Nucleus accumbens (tissue), 56 donors: ENCODE measurements at places on chromosomes 12 and 14.

DNA sequence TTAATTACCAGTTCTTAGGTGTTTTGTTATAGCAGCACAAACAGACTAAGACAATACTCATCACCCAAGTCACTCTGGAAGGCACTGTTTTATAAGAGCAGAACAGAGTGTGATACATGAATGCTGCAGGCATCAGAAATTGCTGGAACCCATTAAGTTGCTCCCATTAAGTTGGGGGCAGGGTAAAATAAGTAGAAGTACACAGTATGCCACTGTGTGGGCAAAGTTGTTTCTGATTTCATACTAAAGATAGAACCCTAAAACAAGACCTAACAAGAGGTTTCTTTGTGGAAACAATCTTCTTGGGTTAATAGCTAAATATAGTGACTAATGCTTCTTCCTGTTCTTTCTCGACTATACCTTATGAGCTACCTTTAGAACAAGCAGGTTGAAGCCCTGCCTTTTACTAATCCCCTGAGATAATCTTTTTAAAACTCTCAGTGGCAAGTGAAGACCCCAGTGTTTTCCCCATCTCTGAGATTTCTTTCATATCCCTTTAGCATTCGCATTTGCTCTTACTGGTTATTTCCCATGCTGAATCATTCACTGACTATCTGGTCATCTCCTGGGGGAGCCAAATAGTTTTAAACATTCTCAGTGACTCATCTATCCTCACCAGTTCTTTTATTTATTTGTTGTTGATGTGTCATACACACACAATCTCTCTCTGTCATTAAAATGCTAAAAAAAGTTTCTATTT, 52.3 kb downstream of the SOCS2 start:
- DNase-seq: no peak

GRCh38 chr14:100393906-100394732, 71.0 kb downstream of the SLC25A47 start:
- DNase-seq: no peak

GRCh38 chr12:23055004-23055403, 430.0 kb downstream of the ETNK1 start:
- DNase-seq: no peak

- no peak for DNase-seq
Observed at GRCh38 chr12:29750131-29750927, 33.4 kb downstream of the TMTC1 start.

DNA sequence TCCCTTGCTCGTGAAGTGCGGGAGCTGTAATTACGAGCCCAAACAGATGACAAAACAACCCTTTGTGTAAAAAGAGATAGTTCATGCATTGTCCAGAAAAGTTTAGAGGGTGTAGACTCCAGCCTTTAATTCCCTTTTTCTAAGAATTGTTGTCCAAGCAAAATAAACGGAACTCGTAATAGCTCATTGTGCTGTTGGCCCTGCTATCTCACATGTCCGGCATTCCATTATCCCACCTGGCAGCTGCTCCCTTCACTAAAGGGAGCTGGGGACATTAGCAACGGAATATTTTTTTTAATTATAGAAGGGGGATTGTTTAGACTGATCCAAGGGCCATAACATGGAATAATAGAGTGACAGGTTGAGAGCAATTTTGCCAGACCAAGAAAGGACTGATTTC, 277.5 kb upstream of the TBX3 start:
- no peak for DNase-seq

- DNase-seq: no peak
Observed at GRCh38 chr12:77932216-77932615, 101.5 kb downstream of the NAV3 start.

GRCh38 chr14:96852823-96853422, 55.7 kb downstream of the VRK1 start:
- DNase-seq: no peak

DNA sequence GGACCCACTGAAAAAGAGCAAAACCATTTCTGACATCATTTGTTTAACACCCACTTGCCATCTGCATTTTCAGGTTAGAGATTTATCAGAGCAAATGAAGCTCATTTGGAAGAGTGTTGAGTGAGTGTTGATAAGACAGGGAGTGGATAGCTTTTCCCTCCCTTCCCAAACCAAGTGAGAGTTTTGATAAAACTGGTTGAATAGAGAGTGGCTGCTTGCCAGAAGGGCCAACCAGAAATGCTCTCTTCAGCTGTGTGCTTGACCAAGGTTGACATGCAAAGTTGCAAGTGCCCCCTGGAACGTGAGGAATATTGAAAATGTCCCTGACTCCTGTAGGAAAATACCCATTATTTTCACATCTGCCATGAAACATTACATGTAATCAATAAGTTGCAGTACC, 1487.0 kb upstream of the FLRT2 start:
- DNase-seq: no peak

DNA sequence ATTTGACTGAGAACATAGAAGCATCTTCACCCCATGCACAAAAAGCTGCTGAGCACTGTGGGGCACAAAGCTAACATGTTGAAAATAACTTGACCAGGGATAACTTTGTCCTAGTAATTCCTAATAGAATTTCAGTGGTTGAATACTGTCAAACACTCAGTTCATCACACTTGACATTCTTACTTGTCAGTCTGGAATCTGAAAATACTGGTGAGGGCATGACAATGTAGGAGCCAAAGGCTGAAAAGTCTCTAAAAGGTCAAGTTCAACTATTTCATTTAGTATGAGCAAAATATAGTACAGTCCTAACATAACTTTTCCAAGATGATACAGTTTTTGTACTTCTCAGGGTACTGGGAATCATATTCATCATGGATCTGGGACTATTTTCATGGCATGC, 504.4 kb upstream of the LMO3 start:
- DNase-seq: no peak

DNA sequence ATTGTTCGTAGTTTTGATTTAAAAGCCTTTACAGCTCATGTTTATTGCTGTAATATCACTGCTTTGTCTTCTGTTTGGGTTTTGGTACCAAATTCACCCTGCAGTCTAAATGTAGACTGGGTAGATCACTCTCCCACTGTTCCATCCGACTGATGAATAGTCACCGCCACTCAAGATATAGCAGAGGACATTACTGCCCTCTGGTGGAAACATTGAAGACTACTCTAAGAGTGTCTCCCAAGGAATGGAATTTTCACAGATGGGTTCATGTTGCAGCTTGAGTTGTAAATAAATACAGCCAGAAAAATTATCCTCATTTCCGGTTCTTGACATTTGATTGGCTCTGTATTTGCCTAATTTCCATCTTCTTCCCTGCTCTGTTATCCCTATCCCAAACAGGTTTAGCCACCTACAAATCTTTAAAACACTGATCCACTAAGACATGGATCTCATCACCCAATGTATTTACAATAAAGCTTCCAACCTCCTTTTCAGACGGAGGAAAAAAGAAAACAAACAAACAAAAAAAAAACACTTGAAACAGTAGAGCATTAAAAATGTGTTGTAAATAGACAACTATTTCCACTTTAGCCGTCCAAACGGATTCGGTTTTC, 198.3 kb upstream of the CPNE8 start:
- DNase-seq: no peak
